ENCODE measurements at places on chromosomes 7 and 10. TPM values are rescaled to one million over a fixed set of nuclear protein-coding genes. Genes with fewer than 3 reads are reported as not detected.

ZNF804B gene
- not detected for polyA plus RNA-seq

NME8 gene
- not detected for polyA plus RNA-seq

ASAH2B gene
- polyA plus RNA-seq = 2.7 TPM

MUC12 gene
- polyA plus RNA-seq = 4.1 TPM

UMAD1 gene
- 7.6 TPM for polyA plus RNA-seq

PNLIPRP3 gene
- polyA plus RNA-seq = not detected

SLC29A3 gene
- 3.8 TPM for polyA plus RNA-seq

ZNF467 gene
- polyA plus RNA-seq = 0.77 TPM

GRB10 gene
- 6.3 TPM for polyA plus RNA-seq

ZNF789 gene
- 8.9 TPM for polyA plus RNA-seq

MYO3A gene
- polyA plus RNA-seq = not detected

IFIT5 gene
- 5.2 TPM for polyA plus RNA-seq

LOXL4 gene
- polyA plus RNA-seq = 26.7 TPM

FERD3L gene
- not detected for polyA plus RNA-seq

PPP1R17 gene
- polyA plus RNA-seq = not detected

CYP2C8 gene
- 0.05 TPM for polyA plus RNA-seq

MTG1 gene
- 70.0 TPM for polyA plus RNA-seq

TRIM73 gene
- polyA plus RNA-seq = 0.84 TPM

GRM3 gene
- not detected for polyA plus RNA-seq

Measured in IMR-90 (cell line).